ENCODE measurements at places on chromosomes 4 and X. TPM values are rescaled to one million over a fixed set of nuclear protein-coding genes. Genes with fewer than 3 reads are reported as not detected.

BMX gene
- total RNA-seq, result not detected

TCEAL6 gene
- total RNA-seq, result not detected

MID1 gene
- total RNA-seq, result 5.6 TPM

PDCL2 gene
- not detected for total RNA-seq

GPRASP1 gene
- total RNA-seq, result 3.7 TPM

NAP1L5 gene
- total RNA-seq, result not detected

RRH gene
- 0.47 TPM for total RNA-seq
